NCI-H1436 treated with DMSO at 0.1 percent for 48 hours (cell line): ENCODE measurements at places on chromosomes 4 and X.

DNA sequence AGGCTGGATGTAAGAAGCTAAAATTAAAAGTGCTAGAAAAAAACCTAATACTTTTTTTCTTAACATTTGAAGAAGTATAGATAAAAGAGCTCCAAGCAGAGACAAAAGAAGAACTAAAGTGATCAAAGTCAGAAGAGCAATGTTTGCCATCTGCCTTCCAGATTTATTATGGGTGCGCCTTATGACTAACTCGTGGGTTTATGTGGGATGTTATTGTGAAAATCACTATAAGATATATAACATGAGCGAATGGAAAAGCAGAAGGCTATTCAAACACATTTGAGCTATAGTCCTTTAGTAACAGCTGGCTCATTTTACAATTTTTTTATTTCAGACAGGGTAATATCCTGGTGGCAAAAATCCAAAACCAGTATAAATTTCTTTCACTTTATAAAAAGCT, 1040.7 kb downstream of the RAPGEF2 start:
- DNase-seq = no peak

DNA sequence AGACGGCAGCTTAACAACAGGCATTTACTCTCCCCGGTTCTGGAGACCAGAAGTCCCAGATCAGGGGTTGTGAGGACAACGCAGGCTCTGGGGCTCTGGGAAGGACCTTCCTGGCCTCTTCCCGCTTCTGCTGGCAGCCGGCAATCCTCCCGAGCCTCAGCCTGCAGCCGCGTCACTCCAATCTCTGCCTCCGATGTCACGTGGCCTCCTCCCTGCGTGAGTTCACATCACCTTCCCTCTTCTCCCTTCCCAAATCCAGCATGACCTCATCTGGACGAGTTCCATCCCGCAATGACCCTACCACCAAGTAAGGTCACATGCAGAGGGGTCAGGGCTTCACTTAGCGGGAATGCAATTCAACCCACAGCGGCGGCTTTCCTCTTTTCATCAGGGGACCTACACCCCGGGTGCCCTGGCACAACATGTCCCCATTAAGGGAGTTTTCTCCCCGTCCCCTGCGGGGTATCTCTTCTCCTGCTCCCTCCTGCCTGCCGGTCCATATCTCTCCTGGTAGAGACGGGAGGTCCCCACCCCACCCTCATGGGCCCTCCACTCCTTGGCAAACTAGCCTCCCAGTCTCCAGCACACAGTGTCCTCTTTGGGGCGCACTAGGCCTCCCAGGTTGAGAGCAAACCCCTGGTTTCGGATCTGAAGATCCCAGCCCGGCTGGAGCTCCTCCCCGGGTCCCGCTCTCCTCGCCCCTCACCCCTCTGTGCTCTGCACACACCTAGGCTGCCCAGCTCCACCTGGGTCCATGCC, 25.5 kb downstream of the ABLIM2 start:
- DNase-seq = no peak

DNA sequence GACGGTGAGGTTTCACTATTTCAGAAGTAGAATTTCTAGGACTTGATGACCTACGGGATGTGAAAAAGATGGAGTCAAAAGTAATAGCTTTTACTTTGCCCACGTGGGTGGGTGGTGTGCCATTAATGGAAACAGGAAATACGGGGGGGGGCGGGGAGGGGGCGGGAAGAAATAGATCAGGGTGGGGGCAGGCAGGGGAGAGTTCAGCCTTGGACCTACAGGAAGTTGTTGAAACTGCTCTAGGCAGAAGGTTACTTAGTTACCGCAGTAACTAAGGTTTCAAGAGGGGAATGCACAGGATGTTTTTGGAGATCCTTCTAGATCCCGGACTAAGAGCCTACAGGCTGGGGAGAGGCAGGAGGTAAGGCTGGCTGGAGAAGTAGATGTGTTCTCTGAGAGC, 3.6 kb upstream of the FHL1 start:
- no peak for DNase-seq

- DNase-seq = no peak
Measured at GRCh38 chrX:150219374-150220185, 143.5 kb upstream of the MAMLD1 start.

DNA sequence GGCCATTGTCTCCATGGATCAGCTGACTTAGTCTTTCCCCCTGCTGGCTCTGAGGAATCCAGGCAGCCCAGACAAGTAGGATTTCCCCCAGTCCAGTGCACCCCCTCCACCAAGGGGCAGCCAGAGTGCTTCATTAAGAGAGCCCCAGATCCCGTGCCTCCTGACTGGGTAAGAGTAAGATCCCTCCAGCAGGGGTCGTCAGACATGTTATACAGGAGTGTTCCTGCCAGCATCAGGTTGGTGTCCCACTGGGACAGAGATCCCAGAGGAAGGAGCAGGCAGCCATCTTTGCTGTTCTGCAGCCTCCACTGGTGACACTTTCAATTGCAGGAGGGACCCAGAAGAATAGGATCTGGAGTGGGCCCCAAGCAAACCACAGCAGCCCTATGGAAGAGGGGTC, 29.0 kb upstream of the INPP4B start:
- no peak for DNase-seq

DNA sequence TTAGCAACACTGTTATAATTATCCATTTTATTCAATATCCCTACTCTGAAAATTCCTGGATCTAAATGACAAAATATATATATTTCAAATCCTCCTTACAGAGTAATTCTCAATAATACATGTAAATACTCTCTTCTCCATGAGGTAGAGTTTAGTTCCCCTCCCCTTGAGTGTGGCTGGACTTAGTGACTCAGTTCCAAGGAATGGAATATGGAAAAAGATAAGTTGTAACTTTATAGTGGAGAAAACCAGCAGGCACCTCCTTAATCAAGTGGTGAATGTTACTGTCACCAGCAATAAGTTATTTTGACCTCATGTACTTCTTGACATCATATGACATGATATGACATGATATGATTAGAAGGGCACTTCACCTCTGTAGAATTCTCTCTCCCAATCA, 302.0 kb downstream of the RAB28 start:
- no peak for DNase-seq

- no peak for DNase-seq
Measured at GRCh38 chrX:100864657-100865391, 9.3 kb downstream of the NOX1 start.

GRCh38 chrX:78545233-78545632, 113.9 kb downstream of the RTL3 start:
- no peak for DNase-seq

- DNase-seq = no peak
Measured at GRCh38 chr4:65234061-65234460, 436.2 kb downstream of the EPHA5 start.

- DNase-seq = no peak
Measured at GRCh38 chr4:98720871-98721480, 62.6 kb upstream of the TSPAN5 start.
